ENCODE measurements at places on chromosomes 13 and 19.

- DNase-seq: no peak
Observed at GRCh38 chr13:36806102-36806501, 12.9 kb upstream of the RFXAP start.

GRCh38 chr13:99074693-99075092, 96.8 kb upstream of the DOCK9 start:
- no peak for DNase-seq

- peak; percentile 42 for DNase-seq
Observed at GRCh38 chr13:23899555-23899954, 2.3 kb upstream of the C1QTNF9B start.

DNA sequence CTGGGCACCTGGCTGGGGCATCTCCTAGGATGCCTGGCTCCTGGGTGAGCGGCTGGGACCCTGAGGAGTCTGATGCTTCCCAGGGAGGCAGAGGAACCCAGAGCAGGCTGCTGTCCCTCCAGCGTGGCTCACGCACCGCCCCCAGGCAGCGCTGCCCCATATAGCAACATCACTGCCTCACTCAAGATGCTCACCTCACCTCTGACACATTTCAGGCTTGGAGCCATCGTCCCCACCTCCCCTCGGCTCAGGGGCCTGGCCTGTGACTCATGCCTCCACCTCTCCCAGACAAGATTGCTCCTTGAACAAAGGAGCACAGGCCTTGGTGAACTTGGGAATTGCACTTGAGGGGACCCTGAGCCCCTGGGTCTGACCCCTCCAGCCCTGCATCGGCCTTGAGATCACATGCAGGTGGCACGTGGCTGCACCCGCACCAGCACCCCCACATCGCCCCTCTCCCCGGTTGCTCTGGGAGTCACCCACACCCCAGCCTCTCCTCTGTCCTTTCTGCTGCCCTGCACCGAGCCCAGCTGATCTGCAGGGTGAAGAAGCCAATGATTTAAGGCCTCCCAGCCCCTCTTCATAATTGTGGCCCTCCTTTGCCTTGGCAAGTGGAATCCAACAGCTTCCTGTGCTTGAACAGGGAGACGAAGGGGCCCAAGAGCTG, 11.2 kb downstream of the CEBPA start:
- DNase-seq: no peak

GRCh38 chr19:53868892-53869804, 1.5 kb downstream of the MYADM start:
- peak; percentile 94 for DNase-seq

- DNase-seq: peak; percentile 14
Observed at GRCh38 chr13:59906413-59907049, 257.2 kb downstream of the DIAPH3 start.

DNA sequence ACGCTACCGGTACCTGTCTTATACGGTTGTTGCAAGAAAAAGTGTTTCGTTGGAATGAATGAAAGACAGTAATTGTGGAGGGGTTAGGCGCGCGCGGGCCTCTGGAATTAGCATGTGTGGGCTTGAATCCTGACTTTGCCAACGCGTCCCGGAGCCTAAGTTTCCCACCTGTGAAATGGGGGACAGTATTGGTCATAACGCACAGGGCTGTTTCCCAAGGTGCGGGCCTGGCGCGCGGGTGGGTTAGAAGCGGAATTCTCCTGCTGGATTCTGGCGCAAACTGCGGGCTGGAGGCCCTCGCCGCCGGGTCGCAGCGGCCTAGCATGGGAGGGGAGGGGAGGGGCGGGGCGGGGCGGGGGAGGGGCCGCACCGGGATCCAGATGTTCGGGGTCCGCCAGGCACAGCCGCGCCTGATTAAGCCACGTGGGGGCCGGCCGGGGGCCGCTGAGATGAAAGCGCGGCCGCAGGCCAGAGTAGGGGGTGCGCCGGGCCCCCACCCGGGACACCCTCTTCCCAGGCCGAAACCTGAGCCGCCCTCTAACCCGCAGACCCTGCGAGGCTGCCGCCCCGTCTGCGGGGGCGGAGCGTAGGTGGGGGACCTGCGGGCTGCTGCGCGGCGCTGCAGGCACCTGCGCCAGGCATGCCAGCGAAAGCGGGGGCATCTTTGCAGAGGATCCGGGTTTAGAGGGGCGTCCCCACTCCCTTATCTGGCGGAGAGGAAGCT, 1.2 kb upstream of the TMEM59L start:
- DNase-seq: no peak

- DNase-seq: no peak
Observed at GRCh38 chr19:3350014-3350663, 16.2 kb upstream of the NFIC start.

GRCh38 chr19:31803835-31804446, 454.7 kb upstream of the TSHZ3 start:
- no peak for DNase-seq

- DNase-seq: no peak
Observed at GRCh38 chr13:28566283-28566682, 71.4 kb upstream of the FLT1 start.

DNA sequence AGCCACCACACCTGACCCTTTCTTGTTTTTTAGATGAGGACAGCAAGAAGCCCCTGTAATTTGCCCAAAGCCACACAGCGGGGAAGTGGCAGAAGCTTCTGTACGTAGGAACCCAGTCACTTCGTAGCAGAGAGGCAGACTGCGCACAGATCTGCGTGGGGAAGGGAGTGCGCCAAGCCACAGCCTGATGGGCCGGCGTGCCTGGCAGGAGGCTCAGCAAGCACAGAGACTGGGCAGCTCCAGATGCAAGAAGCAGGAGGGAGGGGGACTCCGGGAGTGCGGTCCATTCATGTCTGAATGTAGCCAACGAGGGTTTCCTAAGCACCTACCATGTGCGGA, 347 bp upstream of the TJP3 start:
- DNase-seq: no peak

GRCh38 chr13:50286324-50286723, 271.1 kb downstream of the KCNRG start:
- DNase-seq: no peak

GRCh38 chr19:16285769-16286498, 38.7 kb upstream of the KLF2 start:
- no peak for DNase-seq

GRCh38 chr19:17195106-17195505, 20.1 kb upstream of the USE1 start:
- DNase-seq: no peak

DNA sequence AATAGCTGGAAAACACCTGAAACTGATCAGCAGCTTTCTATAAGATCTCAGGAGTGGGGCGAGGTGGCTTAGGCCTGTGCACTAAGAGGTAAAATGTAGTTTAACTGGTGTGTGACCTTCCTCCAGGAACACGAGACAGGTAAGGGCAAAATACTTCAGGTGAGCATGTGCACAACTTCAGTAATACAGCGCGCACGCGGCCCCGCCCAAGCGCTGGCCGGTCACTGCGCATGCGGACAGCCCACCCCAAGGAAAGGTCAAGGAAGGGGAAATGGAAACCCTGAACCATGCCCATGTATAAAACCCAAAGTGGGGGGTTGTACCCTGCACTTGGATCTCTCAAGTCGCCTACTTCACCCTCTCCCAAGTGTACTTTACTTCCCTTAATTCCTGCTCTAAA, 49.4 kb upstream of the ARHGEF7 start:
- DNase-seq: no peak

GRCh38 chr19:57771417-57771816, 1.9 kb downstream of the ZNF586 start:
- no peak for DNase-seq

GRCh38 chr19:44876930-44877535, 14.0 kb upstream of the TOMM40 start:
- no peak for DNase-seq

DNA sequence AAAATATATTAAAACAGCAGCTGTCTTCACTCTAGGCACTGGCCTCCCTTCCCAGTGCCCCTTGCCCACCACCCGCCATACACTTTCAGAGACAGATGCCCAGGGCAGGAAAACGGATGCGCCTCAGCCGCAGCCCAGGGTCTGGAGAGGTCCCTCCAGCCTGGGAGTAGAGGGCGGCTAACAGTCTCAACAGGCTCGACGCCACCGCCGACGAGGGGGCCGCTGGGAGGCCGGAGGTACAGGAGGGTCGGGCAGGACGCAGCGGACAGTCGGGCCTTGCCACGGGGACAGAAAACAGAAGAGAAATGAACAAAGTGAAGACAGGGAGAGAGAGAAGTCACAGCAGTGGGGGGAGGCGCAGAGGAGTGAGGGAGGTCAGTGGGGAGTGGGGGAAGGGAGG, 27.1 kb downstream of the C19orf47 start:
- no peak for DNase-seq

- no peak for DNase-seq
Observed at GRCh38 chr13:26017196-26017921, 34.5 kb downstream of the SHISA2 start.

DNA sequence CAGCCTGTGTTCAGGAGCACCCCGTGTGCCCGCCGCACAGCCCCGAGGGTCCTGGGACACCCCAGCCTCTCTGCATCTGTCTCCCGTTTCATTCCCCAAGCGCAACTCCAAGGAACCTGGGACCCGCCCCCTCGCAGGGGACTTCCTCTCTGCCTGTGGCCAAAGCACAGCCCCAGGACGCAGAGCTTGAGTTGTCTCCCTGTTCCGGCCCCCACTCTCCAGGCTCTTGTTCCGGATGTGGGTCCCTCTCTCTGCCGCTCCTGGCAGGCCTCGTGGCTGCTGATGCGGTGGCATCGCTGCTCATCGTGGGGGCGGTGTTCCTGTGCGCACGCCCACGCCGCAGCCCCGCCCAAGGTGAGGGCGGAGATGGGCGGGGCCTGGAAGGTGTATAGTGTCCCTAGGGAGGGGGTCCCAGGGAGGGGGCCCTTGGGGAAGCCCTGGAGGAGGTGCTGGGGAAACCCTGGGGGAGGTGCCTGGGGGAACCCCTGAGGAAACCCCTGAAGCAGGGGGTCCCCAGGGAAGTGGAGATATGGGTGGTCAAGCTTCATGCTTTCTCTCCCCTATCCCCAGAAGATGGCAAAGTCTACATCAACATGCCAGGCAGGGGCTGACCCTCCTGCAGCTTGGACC, 1.3 kb downstream of the HCST start:
- peak; percentile 90 for DNase-seq

- no peak for DNase-seq
Observed at GRCh38 chr13:83995930-83996329, 113.7 kb upstream of the SLITRK1 start.

- no peak for DNase-seq
Observed at GRCh38 chr13:102977471-102977870, 88.7 kb downstream of the SLC10A2 start.

GRCh38 chr19:46014941-46015686, 7.7 kb downstream of the PGLYRP1 start:
- DNase-seq: peak; percentile 39

GRCh38 chr19:39434123-39435076, 1.3 kb downstream of the RPS16 start:
- no peak for DNase-seq

DNA sequence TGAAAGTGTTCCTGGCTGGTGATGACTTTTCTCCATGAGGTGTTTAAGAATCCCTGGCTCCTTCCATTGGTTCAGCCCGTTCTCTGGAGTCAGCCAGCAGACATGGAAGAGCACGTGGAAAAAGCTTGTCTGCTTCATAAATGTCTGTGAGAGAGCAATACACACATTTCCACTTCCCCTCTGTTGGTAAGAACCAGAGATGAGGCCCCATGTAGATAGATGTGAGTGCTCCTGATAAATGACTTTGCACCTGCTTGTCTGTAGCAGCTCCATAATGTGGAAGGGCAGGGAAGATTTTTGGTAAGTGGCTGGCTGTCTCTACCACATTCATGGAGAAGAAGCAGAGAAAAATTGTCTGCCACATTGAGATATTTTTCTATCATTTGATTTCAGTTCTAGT, 325.8 kb downstream of the LMO7 start:
- DNase-seq: no peak

DNA sequence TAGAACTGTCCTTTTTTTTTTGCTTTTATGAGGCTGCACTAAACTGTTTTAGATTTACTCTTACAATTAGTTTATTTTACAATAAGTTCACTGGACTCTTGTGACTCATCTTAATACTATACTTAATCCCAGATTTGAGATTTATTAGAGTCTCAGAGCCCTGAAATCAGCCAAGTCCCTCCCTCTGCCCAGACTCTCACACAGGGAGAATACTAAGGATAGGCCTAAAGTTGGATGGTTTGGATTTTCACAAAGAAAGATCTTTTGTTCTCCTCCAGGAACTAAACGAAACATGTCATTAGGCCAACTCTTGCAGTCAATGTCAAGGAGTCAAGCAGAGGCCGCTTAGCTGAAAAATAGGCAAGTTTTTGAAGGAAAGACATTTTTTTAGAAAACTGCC, 42.7 kb upstream of the MIR17HG start:
- no peak for DNase-seq

- DNase-seq: no peak
Observed at GRCh38 chr19:1112268-1113029, 8.7 kb downstream of the GPX4 start.

DNA sequence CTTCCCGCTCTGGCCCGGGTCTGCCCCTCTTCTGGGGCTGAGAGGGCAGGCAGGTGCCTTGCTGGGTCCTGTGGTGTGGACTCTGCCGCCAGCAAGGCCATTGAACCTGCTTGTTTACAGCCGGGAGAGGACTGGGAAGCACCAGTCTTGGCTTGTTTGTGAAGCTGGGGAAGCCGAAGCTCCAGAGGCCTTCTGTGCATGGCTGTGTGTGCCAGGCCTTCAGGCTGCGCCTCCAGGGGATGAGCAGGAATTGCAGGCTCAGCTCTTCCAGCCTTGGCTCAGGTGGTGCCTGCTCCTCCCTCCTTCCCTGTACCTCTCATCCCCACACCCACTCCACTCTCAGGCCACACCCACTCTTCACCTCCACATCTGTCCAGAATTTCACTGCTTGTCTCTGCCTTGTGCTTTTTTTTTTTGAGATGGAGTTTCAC, 17.5 kb downstream of the NDUFB7 start:
- no peak for DNase-seq

DNA sequence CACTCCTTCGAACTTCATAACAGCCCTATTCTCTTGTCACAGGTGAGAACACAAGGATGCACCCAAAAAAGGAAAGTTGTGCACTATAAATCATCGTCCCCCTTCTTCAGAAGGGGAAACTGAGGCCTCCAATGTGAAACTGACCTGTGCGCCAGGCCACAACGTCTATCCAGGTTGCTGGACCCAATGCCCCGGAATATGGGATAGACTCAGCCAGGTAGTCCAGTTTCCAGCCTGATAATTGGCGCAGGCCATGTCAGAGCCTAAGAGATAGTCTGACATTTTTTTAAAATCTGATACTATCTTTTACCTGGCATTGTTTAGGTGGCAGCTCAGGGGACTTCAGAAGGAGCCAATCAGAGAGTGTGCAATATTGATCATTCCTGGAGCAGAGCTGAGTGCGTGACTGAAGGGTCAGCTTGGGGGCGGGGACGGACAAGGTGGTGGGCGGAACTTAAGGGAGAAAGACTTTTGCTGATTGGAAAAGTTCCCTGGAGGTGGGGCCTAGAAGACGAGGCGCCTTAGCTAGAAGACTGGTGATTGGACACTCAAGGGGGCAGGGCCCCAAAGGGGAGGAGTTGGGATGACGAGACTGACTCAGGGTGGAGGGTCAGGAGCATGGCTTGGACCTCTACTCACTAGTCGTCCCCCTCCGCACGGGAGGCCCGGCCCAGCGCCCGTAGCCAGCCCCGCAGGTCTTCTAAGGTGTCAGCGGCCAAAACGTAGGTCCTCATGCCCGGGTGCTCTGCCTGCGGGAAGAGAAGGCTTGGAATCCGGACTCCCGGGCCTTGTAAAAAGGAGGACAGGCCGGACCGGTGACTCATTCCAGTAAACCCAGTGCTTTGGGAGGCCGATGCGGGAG, 8.5 kb downstream of the PLEKHA4 start:
- DNase-seq: no peak

GRCh38 chr13:41200126-41200525, 5.8 kb upstream of the KBTBD7 start:
- no peak for DNase-seq

- no peak for DNase-seq
Observed at GRCh38 chr19:56840451-56841192, at the start of the genes PEG3 and ZIM2. Gene PEG3, minus strand, starts transcription at chr19:56840726. Its CDS starts 16,071 bp downstream, at chr19:56824655. Gene ZIM2, minus strand, starts transcription at chr19:56840726. Its CDS starts 16,449 bp downstream, at chr19:56824277.

GRCh38 chr13:109146912-109147647, 517.7 kb downstream of the MYO16 start:
- no peak for DNase-seq

Measured in CD4-positive, alpha-beta T cell treated with Interleukin-4 for 4 hours (primary cell).